ENCODE measurements at places on chromosomes 12 and 14.

DNA sequence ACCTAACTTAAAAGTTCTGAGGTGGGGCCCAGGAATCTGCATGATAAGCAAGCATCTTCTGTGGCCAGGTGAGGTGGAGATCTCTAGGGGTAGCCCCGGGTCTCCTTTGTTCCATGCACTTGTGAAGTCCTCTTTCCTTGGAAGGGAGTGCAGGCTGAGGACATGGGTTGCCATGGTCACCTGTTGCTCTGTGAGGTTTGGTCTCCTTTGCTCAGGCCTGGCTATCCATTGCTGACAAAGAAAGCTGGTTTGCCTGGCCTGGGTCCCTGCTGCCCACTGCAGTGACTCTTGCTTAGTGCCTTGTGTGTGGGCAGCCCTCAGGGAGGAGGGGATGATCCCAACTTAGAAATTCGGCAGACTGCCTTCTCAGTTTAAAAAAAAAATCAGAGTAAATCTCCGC is 11.1 kb downstream of the NRXN3 start:
- DNase-seq = no peak

- DNase-seq = no peak
Observed at GRCh38 chr12:29071099-29071498, 78.0 kb upstream of the FAR2 start.

DNA sequence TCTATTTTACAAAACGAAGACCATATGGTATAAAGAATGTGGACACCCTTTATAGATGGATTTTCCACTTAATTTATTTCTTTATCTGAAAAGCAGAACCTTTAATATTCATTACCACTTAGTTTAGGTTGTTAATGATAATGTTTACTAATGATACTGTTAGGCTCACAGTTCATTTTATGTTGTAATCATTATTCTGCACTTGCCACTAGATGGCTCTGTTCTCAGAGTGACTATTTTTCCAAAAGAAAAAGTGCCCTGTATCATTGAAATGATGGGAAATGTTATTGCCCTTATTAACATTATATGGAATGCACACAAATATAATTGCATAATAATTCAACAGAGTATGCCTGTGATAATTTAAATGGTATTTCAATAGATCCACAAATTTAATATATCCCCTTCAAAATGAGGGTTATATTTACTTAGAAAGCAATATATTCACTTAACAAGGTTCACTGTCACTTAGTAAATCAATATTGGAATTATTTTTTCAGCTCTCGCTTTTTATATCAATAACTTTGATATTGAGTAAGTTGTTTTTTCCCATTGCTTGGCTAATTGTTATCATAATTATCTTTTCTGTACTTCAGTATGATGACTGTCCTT is 95.7 kb downstream of the PDE3A start:
- no peak for DNase-seq

DNA sequence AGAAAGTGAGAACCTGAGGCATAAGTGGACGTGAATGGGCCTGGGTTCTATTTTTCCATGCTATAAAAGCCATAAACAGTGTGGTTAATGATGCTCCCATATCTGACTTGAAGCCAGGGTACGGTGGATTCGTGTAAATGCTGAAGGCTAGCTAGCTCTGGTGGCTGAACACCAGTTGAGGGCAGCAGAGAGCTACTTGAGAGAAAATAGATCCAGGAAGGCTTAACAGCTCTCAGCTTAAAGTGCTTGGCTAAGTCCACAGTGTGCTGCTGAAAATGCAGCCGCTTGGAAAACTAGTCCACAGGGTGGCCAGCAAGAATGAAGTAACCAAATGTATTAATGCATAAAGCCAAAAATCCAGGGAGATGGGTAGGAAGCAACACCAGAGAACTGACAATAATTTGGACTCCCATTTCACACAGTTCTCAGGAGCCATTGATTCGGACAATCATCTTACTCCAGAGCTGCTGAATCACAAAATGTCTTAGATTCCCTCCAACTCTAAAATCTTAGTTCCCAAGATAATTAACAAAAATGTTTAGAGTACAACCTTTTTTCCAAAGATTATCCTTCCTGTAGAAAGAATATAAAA is 15.0 kb upstream of the FOXG1 start:
- DNase-seq = peak; percentile 19

DNA sequence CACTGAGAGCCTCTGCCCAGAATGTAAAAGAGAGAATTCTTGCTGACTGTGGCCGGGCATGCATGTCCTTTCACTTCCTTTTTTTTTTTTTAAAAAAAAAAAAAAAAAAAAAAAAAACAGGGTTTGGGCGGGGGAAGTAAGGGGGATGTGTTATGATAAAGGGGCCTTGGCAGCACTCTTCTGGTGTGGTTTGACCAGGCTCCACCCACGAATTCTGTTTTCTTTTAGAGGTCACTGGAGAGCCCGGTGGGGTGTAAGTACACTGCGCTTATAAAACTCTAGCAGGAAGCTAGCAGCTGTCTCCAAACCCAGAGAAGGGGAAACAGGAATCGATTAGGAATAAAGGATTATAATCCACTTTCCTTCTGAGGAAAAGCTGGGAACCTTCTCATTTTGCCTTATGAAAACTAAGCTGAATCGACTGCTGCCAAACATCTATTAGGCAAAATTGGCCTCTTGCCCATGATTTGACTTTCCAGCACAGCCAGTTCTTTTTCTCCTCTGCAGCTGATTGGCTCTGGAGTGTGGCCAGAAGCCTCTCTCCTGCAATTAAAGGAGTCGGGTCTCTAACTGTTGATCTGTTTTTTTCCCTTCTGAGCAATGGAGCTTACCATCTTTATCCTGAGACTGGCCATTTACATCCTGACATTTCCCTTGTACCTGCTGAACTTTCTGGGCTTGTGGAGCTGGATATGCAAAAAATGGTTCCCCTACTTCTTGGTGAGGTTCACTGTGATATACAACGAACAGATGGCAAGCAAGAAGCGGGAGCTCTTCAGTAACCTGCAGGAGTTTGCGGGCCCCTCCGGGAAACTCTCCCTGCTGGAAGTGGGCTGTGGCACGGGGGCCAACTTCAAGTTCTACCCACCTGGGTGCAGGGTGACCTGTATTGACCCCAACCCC is 27.7 kb upstream of the HIGD1C start:
- DNase-seq = peak; percentile 61

- no peak for DNase-seq
Observed at GRCh38 chr12:15556411-15557102, 232.6 kb downstream of the EPS8 start.
